ENCODE measurements at places on chromosomes 4 and X. TPM values are rescaled to one million over a fixed set of nuclear protein-coding genes. Genes with fewer than 3 reads are reported as not detected.
A peak's percentile ranks its signal among the peaks of the same experiment; 100 is the strongest.

The ALAS2 gene
- not detected for total RNA-seq

DNA sequence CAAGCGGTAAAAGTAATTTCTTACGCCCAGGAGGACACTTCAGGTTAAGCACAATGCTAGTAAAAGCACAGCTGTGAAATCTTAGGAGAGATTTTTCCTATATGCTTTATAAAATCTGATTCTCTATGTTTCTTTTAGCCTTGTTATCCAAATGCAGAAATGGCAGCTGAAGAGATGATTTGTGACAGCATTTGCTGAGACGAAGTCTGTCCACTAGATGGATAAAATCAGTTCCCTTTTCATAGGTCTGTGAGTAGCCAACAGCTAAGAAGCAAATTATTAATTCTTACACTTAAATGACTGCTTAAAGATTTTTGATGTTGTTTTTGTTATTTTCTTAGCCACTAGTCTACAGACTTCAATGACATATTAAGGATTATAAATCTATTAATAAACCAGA is 5.3 kb downstream of the GPM6A start:
- no peaks in the 10 kb centered on the region for H3K36me3 ChIP-seq
- no peaks in the 10 kb centered on the region for H3K27me3 ChIP-seq
- H3K27ac ChIP-seq = no peak overlapping the region
- H3K4me3 ChIP-seq = no peak overlapping the region

The PABPC1L2A gene
- total RNA-seq = 3.8 TPM

The COX7B2 gene
- not detected for total RNA-seq

The NEUROG2 gene
- not detected for total RNA-seq

DNA sequence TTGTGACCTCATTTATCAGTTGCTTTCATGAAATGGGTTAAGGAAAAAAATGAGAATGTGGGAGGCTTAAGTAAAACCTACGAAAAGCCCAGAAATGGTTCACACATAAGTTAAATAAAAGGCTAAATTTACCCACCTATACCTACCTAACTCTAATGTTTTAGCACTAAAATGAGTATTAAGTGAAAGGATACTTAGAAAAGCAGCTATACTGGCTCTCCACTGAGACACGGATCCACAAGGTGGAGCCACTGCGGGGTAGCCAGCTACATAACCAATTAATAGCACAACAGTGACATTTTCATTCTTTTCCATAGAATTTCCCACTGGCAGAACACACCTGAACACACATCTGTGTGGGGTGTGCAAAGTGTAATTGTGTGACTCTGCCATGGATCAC is 101.9 kb downstream of the MAML3 start:
- H3K36me3 ChIP-seq = no peaks in the 10 kb centered on the region
- peak; percentile 15 for DNase-seq
- H3K4me3 ChIP-seq = no peak overlapping the region
- H3K4me1 ChIP-seq = peaks cover 55% of the 10 kb centered on the region
- peaks cover 14% of the 10 kb centered on the region for H3K27me3 ChIP-seq
- no peak overlapping the region for H3K27ac ChIP-seq

DNA sequence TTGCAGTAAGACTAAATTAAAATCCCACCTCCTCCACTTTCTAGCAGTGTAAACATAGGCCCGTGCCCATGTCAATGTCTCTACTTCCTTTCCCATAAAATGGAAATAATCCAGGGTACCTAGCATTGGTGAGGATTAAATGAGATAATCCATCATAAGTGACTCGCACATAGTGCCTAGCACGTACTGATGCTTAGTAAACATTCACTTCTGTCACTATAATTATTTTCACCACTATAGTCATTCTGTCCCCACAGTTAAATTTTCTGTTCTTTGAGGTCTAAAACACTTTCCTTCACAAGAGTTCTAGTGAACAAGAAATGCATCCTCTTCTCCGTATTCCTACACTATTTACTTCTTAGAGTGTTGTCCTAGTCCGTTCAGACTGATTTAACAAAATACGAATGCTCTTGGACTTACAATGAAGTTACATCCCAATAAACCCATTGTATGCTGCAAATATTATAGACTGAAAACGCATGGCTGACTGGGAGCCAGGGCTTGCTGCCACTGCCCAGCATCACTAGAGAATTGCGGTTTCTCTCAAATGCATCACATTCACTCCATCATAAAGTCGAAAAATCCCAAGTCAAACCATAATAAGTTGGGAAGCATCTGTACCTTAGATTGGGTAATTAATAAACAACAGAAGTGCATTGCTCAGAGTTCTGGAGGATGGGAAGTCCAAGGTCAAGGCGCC is 10.6 kb downstream of the ARAP2 start:
- peaks cover 18% of the 10 kb centered on the region for H3K36me3 ChIP-seq
- no peak for DNase-seq
- H3K27ac ChIP-seq = no peak overlapping the region

The CXXC4 gene
- total RNA-seq = 1.6 TPM

GRCh38 chr4:70571772-70572171 is 20.3 kb upstream of the AMBN start:
- H3K27ac ChIP-seq = no peak overlapping the region
- DNase-seq = no peak
- H3K4me3 ChIP-seq = no peak overlapping the region

The HELT gene
- total RNA-seq = not detected

The ARHGAP4 gene
- 72.2 TPM for total RNA-seq

DNA sequence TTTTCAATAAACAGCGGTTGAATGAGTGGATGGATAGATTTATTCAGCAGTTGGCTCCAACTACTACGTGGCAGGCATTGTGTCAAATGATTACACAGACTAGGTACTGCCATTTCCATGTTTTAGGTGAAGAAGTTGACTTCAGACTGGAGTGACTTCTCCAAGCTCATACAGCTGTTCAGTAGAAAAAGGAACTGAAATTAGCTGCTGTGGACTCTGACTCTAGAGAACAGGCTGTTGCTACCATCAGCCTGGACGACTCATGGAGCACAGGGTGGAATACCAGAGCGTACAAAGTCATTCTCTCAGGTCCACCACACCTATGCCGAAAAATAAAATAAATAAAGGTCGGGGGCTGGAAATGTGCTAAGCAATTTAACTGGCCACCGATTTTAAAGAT is 45.3 kb downstream of the TENM3 start:
- peaks cover 3% of the 10 kb centered on the region for H3K36me3 ChIP-seq
- H3K27me3 ChIP-seq = peaks cover 2% of the 10 kb centered on the region
- H3K4me1 ChIP-seq = no peaks in the 10 kb centered on the region
- no peak overlapping the region for H3K27ac ChIP-seq
- H3K4me3 ChIP-seq = no peak overlapping the region

The TLR10 gene
- total RNA-seq = not detected

GRCh38 chrX:36684053-36684452 is 324.1 kb upstream of the FAM47C start:
- no peaks in the 10 kb centered on the region for H3K36me3 ChIP-seq
- no peaks in the 10 kb centered on the region for H3K27me3 ChIP-seq
- no peak for DNase-seq
- H3K4me1 ChIP-seq = no peaks in the 10 kb centered on the region
- no peak overlapping the region for H3K4me3 ChIP-seq

The STPG2 gene
- 2.5 TPM for total RNA-seq

The FAM47E gene
- total RNA-seq = 1.1 TPM

GRCh38 chr4:102564399-102565059 is 63.4 kb downstream of the NFKB1 start:
- H3K27me3 ChIP-seq = no peaks in the 10 kb centered on the region
- H3K36me3 ChIP-seq = peaks cover 4% of the 10 kb centered on the region
- DNase-seq = no peak
- H3K27ac ChIP-seq = no peak overlapping the region
- no peaks in the 10 kb centered on the region for H3K4me1 ChIP-seq
- no peak overlapping the region for H3K4me3 ChIP-seq

DNA sequence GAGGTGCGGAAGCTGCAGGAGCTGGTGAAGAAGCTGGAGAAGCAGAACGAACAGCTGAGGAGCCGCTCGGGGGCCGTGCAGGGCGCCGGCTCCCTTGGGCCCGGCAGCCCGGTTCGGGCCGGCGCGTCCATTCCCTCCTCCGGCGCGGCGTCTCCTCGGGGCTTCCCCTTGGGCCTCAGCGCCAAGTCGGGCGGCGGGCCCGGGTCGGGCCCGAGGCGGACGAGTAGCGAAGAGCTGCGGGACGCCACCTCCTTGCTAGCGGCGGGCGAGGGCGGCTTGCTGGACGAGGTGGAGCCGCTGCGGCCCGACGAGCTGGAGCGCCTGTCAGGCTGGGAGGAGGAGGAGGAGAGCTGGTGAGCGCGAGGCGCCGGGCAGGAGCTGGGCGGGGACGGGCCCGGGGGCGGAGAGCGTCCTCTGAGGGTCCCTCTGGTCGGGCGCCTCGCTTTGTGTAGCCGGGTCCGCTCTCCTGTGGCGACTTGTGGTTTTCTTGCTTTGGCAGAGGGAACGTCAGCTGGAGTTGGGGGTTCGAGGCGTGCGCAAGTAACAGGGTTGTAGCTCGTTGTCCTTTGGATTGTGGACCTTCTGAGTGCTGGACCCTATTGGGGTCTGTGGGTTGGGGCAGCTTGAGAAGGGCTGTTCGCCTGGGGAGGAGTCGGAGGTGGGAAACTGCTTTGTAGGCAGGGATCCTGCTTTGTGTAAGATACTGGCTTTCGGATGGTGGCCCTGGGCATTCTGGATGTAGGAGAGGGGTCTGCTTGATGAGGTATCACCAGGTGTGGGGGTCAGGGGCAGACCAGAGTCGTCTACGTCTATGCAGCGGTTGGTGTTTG is 662 bp downstream of the SLAIN2 start:
- DNase-seq = peak; percentile 68
- peak overlapping the region; percentile 98 for H3K4me3 ChIP-seq
- peak overlapping the region; percentile 89 for H3K27ac ChIP-seq
- H3K4me1 ChIP-seq = peaks cover 25% of the 10 kb centered on the region

The BRCC3 gene
- total RNA-seq = 42.5 TPM

- no peak overlapping the region for H3K27ac ChIP-seq
- no peaks in the 10 kb centered on the region for H3K36me3 ChIP-seq
- no peak overlapping the region for H3K4me3 ChIP-seq
- DNase-seq = no peak
- peaks cover under 1% of the 10 kb centered on the region for H3K27me3 ChIP-seq
- H3K4me1 ChIP-seq = peaks cover 16% of the 10 kb centered on the region
Measured at GRCh38 chr4:170015285-170015684, 10.9 kb downstream of the MFAP3L start.

The ETDB gene
- not detected for total RNA-seq

DNA sequence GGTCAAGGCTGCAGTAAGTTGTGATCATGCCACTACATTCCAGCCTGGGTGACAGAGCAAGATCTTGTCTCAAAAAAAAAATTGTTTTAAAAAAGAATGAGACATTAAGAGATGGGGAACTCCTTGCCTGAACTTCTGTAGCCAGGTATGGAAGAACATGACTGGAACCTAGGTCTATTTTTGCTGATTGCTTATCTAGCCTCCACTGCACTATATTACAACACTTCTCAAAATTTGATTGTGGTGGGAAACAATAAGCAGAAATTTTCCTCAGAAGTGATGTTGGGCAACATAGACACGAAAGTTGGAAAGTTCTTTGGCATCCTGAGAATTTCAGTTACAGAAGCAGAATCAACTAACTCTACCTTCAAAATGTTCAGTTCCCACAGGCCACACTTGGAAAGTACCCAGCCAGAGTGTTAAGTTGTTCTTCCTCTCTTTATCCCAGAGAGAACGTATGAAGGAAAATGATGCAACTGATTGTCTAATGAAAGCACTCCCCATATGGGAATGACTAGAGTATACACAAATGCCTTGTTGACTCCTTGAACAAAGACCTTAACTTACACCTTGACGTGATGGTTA is 50.0 kb downstream of the LUZP4 start:
- no peak for DNase-seq
- no peak overlapping the region for H3K27ac ChIP-seq
- H3K36me3 ChIP-seq = no peaks in the 10 kb centered on the region
- no peak overlapping the region for H3K4me3 ChIP-seq
